ENCODE measurements at places on chromosomes 5 and 9.

GRCh38 chr9:35774907-35775635 is 16.3 kb upstream of the NPR2 start:
- DNase-seq, result peak; percentile 28

- no peak for DNase-seq
These were observed 181.9 kb downstream of the ZNF462 start for GRCh38 chr9:107044872-107045271.

DNA sequence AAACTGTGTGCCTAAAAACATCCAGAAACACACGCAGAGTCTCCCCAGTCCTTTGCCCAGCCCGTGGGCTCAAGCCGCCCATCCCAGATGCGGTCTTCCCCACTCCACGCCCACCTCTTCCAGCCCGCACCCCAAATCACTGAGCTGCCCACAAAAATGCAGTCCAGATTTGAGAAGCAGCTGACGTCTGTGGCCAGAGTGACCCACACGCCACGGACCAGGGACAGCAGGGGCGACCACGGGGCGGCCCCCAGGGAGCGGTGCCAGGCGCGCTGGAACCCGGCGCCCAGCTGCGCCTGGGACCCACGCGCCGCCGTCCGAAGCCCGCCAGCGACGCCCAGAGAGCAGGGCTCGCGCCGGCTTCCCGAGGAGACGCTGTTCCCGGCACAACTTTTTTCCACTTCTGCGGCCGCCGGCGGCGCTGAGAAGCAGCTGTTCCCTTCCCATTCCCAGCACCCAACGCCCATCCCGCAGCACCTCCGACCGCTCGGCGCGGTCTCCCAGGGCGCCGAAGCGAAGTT is 674 bp downstream of the LHFPL2 start:
- DNase-seq, result peak; percentile 17

GRCh38 chr5:132364319-132364718 is 5.2 kb upstream of the SLC22A5 start:
- no peak for DNase-seq

DNA sequence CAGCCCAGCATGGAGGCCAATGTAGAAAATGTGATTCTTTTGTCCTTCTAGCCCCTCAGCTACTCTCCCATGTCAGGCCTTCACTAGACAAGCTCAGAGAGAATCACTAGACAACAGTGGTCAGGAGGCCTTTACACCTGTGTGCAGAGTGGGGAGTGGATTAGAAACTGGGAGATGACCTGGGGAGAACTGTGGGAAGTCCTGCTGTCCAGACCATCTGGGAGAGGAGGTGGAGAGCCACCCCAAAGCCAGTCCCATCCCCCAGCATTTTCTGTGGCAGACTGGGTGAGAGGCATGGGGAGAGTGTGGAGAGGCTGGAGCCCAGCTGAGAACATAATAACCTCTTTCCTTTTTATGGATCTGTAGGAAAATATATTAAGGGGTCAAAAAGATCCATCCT is 452.0 kb upstream of the DMAC1 start:
- no peak for DNase-seq

DNA sequence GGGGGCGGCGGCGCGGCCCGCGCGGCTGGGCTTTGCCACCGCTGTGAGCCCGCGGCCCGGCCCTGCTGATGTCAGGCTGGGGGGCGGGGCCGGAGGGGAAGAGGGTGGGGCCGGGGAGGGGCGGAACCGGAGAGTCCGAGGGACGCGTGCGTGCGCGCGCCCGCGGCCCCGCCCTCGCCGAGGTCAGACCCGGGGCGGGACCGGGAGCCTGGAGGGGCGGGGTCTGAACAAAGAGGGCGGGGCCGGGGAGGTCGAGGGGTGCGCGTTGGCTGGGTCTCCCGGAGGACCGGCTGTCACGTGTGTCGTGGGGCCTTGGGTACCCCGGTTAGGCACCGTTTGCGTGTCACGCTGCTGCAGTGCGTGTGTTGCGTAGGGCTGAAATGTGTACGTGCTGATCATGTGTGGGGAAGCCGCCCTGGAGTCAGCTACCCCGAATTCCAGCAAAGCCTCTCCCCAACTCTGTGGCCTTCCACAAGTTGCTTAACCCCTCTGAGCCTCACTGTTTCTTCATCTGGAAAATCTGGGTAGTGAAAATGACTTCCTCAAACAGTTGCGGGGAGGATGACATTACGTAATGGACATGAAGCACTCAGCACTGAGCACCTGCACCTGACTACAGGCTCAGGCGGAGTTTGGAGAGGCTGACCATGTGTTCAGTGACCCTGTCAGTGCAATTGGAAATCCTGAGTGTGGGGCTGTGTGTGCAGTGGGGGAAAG is at the start of gene RALGDS:
Gene RALGDS, minus strand, starts transcription at position 43 of the 717 bp plus-strand sequence. CDS start 86 bp downstream, outside the sequence.
- peak; percentile 64 for DNase-seq

DNA sequence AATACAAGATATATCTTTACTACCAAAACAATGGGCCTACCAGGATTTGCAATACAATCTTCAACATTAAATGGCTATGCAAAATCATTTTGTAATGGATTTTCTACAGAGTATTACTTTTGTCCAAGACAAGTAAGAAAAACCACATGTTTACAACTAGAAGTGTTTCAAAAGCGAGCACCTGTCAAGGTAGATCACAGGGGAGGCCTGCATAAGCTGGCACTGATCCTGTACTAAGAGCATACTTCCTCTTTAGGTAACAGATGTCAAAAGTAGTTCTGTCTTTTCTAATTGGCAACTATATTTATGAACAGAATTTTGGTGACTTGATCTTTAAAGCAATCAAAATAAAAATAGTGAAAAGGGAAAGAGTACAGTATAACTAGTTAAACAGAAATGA is 249.0 kb downstream of the MLLT3 start:
- no peak for DNase-seq

- no peak for DNase-seq
These were observed 53.7 kb downstream of the PLAC8L1 start for GRCh38 chr5:146051678-146052077.

DNA sequence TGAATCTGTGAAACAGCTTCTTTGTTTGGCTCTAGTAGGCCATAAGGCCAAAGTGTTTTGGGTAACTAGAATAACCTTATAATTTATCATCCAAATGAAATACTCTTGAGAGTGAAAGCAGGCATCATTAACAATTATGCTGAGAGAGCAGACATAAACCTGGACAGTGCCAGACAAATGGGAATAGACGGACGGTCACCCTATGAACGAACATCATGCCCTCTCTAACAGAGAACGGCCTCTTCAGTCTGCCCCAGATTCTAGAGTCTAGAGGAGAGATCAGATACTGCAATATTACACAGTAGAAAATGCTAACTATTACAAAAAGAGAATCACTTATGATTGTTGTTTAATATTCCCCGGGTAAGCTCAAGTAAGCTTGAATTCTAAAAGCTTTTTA is 68.5 kb downstream of the APBA1 start:
- no peak for DNase-seq

DNA sequence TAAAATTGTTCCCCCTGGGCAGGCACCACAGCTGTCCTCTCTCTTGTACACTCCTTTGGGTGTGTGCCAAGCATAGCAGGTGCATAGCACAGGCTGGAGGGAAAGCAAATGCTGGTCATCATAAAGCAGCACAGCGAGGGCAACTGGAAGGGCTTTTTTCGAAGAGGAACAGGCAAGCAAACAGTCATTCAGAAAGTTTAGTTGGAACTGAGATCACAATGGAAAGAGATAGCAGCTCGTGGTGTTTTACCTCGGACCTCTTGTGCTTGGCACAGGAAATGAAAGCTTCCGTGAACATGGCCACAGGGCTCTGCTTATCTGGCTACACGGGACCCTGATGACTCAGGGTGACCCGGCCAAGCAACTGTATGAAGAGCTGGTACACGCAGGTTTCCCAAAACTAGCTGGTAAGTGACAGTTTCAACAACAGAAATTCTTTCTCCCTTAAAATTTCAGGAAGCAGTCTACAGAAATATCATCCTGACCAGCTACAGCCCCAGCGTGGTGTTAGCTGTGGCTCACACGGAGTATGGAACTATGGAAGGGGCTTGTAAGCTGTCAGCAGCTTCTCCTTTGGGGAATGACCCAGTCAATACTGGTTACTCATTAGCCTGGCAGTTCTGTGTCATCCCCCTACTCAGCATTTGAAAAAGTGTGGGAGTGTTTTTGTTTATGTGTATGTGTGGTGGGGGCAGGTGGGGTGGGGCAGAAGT is 48.1 kb downstream of the POC5 start:
- peak; percentile 62 for DNase-seq

DNA sequence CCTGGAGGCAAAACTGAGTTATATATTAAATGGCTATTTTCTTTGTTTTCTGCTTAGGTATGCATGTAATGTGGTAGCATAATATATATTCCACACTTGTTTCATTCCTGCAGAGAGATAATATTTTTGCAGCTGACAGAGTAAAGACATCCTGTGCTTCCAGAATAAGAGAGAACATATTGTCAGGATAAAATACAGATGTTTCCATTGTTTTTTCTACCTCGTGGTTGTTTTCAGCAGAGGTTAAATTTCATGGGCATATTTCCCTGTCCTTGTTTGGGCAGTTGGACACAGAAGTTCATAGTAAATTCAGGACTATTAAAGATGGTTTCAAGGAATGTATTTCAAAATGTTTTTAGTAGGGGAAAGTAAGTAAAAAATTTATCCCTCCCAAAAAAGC is 47.6 kb upstream of the MEGF10 start:
- DNase-seq, result no peak

- DNase-seq, result peak; percentile 11
These were observed 2053.1 kb downstream of the EFNA5 start for GRCh38 chr5:105617436-105618215.

- DNase-seq, result no peak
These were observed 7.7 kb downstream of the LPCAT1 start for GRCh38 chr5:1515921-1516571.

All from NCI-H1105 treated with DMSO at 0.1 percent for 48 hours (cell line).